Activated T-helper 1 cell treated with Interleukin-2 at 50 U/mL for 16 hours (primary cell): ENCODE measurements at places on chromosomes 7 and 10.

GRCh38 chr7:7219216-7219615, 36.9 kb downstream of the C1GALT1 start:
- no peak for DNase-seq

DNA sequence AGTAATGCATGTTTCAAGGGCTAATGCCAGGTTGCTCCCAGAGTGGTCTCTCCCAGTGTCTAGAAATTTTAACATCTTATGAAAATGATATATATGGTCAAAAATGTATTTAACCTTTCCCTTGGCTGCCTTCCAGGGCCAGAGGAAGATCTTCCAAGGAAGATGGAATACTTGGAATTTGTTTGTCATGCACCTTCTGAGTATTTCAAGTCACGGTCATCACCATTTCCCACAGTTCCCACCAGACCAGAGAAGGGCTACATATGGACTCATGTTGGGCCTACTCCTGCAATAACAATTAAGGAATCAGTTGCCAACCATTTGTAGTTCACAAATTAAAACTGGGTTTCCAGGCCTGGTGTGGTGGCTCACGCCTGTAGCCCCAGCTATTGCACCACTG, 9.0 kb downstream of the GATAD1 start:
- DNase-seq = no peak

- DNase-seq = no peak
Measured at GRCh38 chr7:23604296-23604640, 7.1 kb downstream of the CCDC126 start.

GRCh38 chr7:139094030-139094429, 15.5 kb downstream of the ZC3HAV1 start:
- no peak for DNase-seq

DNA sequence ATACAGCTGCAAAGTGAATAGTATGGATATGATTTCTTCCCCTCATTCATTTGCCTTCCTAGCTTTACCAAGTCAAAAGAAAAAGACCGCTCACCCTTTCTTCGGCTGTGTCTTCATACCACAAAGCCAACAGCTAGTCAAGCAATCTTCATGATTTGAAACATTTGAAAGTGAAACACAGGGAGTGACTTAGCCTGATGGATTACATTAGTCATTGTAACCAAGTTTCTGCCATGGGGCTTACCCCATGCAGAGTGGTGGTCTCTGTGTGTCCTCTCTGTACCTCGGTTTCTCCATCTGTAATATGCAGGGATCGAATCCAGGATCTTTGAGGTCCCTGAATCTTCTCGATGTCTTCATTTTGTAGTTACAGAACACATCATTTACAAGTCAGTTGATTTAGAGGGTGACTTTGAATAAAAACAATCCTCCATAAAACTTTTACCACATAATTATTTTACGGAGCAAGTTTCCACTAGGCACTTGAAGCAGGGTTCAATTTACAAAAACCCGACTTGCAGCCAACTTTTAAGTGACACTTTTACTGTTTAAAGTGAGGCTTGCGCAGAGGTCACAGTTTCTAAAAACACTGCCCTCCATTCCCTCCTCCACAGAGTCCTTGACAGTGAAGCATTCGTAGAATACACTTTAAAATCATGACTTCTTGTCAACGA, 2.2 kb upstream of the LGI1 start:
- DNase-seq = no peak

DNA sequence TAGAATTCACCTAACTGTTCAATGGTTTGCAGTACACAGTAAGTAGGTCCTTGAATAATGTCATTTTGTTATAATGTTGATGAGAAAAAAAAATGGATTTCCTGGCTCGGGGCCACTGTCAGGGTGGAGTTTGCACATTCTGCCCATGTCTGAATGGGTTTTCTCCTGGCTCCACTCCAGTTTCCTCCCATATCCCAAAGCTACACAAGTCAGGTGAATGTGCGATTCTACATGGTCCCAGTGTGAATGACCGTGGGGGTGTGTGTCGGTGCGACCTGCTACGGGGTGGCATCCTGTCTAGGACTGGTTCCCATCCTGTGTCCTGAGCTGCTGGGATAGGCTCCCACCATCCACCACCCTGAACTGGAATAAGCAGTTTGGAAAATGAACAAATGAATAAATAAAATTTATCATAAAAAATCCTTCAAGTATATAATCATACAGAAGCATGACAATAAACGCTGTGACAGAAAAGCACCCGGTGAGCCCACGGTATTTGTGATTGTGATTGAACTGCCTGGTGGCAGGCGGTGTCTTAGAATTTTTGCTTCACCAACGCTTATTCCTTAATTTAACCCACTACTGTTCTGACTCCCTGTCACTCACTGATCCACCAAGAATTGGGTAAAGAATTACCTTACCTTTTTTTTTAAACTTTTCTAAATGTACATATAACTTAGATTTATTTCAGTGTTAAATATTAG, 114.1 kb downstream of the ICA1 start:
- no peak for DNase-seq

DNA sequence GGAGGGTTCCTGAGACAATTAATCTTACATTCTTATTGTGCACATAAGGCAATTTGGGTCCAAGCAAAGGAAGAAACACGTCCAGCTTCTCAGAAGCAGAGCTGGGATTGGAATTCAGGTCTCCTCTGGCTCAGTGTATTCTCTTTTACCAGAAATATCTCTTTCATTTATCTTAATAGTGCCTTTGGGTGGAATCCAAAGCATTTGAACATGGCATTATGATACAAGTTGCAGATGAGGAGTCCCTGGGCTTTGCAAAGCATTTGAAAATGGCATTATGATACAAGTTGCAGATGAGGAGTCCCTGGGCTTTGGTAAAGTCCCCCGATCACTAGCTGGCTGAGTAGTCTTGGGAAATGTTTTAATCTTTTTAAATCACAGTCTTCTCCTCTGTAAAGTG, 30.0 kb upstream of the PTN start:
- DNase-seq = no peak

GRCh38 chr10:77507291-77507880, 130.2 kb downstream of the KCNMA1 start:
- no peak for DNase-seq

DNA sequence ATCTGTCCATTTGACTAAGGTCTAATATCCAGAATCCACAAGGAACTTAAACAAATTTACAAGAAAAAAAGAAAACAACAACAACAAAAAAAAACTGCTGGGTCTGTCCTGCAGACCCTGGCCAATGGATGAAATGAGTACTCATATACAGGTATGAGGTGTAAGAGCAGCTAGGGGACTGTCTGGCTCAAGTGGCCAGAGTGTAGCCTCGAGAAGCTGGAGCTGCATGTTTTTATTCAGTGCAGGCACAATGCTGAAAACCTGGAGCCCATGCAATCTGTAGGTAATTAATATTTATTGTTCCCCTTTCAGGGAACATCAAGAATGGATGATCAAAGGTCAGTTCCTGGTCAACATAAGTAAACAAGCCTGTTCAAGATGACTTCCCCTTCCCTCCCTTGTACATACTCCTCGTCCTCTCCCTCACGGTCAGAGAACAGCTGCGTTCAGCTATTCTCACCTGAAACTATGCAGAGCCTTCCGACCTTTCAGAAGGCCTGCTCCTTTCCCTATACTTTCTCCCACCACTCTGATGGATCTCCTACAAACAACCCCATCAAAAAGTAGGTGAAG, 15.5 kb downstream of the CYP2C19 start:
- no peak for DNase-seq

DNA sequence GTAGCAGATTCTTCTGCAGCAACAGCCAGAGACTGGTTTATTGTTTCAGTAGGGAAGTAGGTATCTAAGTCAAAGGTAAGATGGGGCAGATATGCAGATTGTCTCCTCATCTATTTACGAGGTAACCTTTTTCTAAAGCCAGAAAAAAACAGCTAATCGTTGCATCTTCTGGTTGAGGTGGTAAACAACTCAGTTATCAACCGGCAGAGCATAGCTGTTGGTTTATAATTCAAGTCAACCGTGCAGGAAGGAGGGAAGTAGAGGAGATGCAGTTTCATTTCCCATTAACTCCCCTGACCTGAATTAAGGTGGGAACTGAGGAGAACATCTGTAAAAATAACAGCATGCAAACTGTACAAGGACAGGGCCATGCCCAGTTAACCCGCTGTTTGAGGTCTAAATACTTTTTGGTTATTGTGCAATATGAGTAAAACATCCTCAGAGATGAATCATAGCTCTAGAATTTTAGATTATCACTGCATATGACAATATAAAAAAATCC, 156.5 kb upstream of the ITGB1 start:
- DNase-seq = no peak

DNA sequence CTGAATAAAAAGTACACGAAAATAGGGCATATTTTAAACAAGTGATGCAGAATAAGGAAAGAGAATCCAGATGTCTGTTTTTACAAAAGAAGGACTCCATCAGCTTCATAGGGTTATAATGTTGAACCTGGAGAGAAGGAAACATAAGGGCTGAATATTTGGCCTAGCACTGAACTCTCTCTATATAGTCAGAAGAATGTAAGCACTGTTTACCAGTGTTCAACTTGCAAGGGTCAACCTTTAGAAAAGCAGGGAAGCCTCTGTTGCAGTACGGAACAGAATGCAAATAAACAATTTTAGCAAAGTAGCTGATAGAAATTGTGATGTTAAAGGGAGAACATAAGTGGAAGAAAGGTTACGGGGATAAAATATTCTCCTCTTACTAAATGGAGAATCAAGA, 16.2 kb downstream of the CDK6 start:
- DNase-seq = no peak

GRCh38 chr7:137970253-137970975, 31.5 kb downstream of the CREB3L2 start:
- DNase-seq = no peak

- DNase-seq = no peak
Measured at GRCh38 chr7:1011297-1012003, 28.5 kb downstream of the CYP2W1 start.
